ENCODE measurements at places on chromosomes 3 and 15. TPM values are rescaled to one million over a fixed set of nuclear protein-coding genes. Genes with fewer than 3 reads are reported as not detected.

DNA sequence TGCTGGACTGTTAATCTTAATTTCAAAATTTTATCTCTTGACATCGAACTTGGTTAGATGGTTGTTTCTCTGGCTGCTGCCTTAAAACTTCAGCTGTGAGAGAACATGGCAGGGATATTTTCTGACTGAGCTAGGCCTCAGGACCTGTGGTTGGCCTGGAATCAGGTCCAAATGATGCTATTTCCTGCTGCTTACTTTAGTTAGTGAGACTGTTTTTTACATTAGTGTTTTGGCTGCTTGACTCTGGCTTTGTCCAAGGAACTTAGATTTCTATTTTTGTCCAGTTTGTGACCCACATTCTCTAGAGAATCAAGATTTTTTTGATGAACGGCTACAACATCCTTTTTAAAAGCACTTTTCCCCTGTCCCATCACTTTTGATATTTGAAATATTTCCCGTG, 497.9 kb upstream of the SGO1 start:
- DNase-seq: no peak
- H3K36me3 ChIP-seq: no peaks in the 10 kb centered on the region
- H3K4me1 ChIP-seq: no peaks in the 10 kb centered on the region
- H3K4me3 ChIP-seq: no peak overlapping the region

- H3K36me3 ChIP-seq: no peaks in the 10 kb centered on the region
- DNase-seq: no peak
- peaks cover 26% of the 10 kb centered on the region for H3K27me3 ChIP-seq
- H3K4me3 ChIP-seq: no peak overlapping the region
These were observed 42.3 kb upstream of the FXR1 start for GRCh38 chr3:180870008-180870699.

DNA sequence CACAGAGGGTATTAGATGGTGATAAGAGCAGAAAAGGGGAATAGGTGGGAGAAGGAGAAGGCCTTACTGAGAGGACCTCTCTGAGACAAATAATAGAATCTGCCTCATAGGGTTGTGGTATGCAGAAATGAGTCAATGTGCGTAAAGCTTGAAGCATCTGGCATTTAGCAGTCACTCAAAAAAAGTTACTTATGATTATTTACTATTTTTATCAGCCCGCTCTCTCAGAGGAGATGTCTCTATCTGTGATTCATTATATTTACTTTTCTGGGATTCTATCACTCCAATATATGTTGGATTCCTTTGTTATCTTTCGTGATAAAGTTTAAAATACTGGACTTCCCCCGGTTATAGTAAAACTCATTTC, 4.6 kb upstream of the TM4SF1 start:
- H3K4me3 ChIP-seq: no peak overlapping the region
- peaks cover 3% of the 10 kb centered on the region for H3K4me1 ChIP-seq
- DNase-seq: no peak
- no peak overlapping the region for H3K27ac ChIP-seq
- H3K27me3 ChIP-seq: peaks cover 15% of the 10 kb centered on the region

GRCh38 chr3:143559296-143559695, 289.0 kb downstream of the SLC9A9 start:
- peaks cover 3% of the 10 kb centered on the region for H3K36me3 ChIP-seq
- no peaks in the 10 kb centered on the region for H3K4me1 ChIP-seq
- H3K4me3 ChIP-seq: no peak overlapping the region
- H3K27ac ChIP-seq: no peak overlapping the region
- no peak for DNase-seq
- no peaks in the 10 kb centered on the region for H3K27me3 ChIP-seq

DNA sequence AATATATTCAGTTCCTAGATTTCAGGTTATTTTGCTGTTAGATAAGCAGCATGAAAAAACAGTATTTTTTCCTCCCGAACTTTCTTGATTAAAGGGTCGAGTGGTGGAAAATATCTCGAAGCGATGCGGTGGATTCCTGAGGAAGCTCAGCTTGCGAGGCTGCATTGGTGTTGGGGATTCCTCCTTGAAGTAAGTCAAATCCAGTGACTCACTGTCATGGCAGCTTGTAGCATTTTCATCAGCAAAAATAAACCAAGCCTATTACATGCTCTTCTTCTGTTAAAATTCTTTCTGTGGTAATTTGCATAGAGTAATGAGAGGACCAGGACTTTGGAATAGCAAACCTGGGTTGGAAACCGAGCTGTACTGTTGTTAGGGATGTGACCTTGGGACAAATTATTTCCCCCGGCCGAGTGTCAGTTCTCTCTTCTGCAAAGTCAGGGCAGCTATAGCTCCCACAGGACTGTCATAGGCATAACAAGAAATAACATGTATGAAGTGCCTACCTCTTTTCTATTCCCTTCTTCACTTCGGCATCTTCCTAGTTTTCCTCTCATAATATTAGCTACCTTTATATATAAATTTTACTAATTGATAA, 75.6 kb downstream of the UBP1 start:
- DNase-seq: no peak
- peaks cover 21% of the 10 kb centered on the region for H3K27me3 ChIP-seq
- H3K36me3 ChIP-seq: no peaks in the 10 kb centered on the region
- H3K4me1 ChIP-seq: no peaks in the 10 kb centered on the region
- no peak overlapping the region for H3K4me3 ChIP-seq

DNA sequence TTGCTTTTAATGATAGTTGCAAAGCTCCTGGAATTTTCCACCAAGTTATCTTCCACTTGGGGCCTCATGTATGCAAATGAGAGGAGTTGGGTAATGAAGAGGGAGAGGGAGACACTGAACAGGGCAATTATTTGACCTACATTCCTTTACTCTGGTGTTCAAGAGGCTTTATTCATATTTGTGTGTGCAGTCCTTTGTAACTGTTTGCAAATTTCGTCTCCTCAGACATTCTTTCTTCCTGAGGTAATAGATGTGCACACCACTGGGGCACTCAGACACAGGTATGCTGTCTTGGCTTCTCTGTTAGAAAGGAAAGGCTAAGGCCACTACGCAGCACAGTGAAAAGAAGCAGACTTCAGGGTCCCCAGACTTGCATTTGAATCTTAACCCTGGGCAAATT, 189.7 kb upstream of the IL12A start:
- no peaks in the 10 kb centered on the region for H3K36me3 ChIP-seq
- no peak overlapping the region for H3K4me3 ChIP-seq
- H3K27me3 ChIP-seq: peaks cover 10% of the 10 kb centered on the region
- H3K27ac ChIP-seq: no peak overlapping the region
- DNase-seq: no peak

DNA sequence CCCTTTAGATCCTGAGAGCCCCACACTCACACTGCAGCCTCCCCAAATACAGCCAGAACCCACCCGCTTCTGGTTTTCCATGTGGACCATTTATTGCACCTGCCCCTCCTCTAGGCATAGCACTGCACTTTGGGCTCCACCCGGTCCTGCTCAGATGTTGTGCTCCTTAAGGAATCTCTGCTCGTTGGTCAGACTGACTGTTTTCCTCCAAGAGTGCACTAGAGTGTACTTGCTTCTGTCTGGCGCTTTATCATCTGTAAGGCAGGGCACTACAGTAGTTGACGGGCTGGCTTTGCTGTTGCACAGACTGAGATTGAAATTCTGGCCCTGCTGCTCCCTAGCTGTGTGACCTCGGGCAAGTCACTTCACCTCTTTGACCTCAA, 124.1 kb downstream of the CACNA1D start:
- DNase-seq: no peak
- H3K4me3 ChIP-seq: no peak overlapping the region
- H3K36me3 ChIP-seq: no peaks in the 10 kb centered on the region
- no peaks in the 10 kb centered on the region for H3K4me1 ChIP-seq
- no peak overlapping the region for H3K27ac ChIP-seq

DNA sequence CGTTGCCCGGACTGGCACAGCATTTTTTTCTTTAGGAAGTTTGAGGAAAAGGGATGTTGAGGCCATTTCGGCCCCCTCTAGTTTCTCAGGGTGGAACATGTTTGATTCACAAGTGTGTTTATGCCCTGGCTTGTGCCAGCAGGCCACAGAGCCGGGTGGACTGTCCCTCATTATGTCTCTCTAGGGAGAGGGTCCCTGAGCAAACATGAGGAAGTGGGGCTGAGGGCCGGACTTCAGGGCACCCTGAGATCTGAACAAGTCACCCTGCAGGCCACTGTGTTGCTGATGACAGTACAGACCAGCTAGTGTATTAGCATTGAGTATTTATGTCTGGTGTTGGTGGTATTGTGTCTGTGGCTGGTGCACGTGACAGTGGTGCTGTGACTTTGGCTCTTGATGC, 34.9 kb downstream of the RNU5B-1 start:
- peaks cover 4% of the 10 kb centered on the region for H3K4me1 ChIP-seq
- peaks cover 10% of the 10 kb centered on the region for H3K27me3 ChIP-seq

DNA sequence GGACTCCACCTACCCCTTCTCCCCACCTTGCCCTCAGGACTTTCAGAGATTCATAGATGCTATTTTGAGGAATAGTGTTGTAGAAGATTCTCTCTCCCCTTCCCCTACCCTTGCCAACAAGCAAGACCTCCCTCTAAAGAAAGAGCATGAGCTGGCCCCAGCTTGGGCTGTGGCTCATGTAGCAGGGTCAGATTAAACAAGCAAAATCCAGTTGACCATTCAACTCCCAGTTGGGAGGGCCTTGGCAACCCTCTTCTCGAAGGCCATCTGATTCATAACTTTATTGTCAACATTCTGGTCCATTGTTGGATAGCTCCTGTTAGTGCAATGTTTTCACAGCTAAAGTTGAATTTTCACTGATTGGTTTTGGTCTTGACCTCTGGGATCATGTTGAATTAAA, 41.1 kb downstream of the TNFAIP8L3 start:
- no peaks in the 10 kb centered on the region for H3K36me3 ChIP-seq
- peaks cover 16% of the 10 kb centered on the region for H3K27me3 ChIP-seq

GRCh38 chr3:14886101-14886500, 61.3 kb upstream of the NR2C2 start:
- peaks cover 51% of the 10 kb centered on the region for H3K4me1 ChIP-seq
- H3K27ac ChIP-seq: peak overlapping the region; percentile 56
- H3K27me3 ChIP-seq: peaks cover 13% of the 10 kb centered on the region
- H3K36me3 ChIP-seq: peaks cover 1% of the 10 kb centered on the region
- H3K4me3 ChIP-seq: no peak overlapping the region

DNA sequence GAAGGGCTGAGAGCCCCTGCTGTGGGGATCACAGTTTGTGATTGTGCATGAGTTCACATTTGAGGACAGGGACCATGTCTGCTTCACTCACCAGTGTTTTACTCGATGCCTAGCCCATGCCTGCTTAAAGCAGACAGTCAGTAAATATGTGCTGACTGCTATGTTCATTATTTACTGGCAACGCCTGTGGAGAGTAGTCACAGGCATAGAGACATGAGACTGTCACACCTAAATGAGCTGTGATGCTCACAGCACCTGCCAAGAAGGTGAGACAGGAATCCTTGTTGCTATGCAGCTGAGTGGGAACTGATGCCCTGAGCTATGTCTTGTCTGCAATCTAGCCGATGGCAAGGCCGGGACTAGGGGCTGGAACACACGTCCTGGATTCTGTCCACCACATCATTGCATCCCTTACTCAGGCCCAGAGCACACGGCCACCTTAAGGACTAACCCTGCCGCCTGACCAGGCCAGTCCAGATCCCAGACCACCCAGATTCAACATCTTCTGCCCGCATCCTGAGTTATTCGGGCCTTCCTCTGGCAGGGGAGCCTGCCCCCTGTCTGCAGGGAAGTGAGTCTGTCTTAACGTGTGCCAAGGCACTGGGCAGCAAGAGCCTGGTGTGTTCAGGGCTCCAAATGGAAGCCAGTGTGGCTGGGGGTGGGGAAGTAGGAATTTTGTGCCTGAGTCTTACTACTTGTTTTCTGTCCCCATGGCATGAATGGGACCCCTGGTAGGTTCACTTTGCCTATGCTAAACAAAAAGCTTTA, 44.8 kb downstream of the FGD5 start:
- no peaks in the 10 kb centered on the region for H3K36me3 ChIP-seq
- peaks cover 9% of the 10 kb centered on the region for H3K27me3 ChIP-seq
- no peak for DNase-seq
- no peaks in the 10 kb centered on the region for H3K4me1 ChIP-seq

DNA sequence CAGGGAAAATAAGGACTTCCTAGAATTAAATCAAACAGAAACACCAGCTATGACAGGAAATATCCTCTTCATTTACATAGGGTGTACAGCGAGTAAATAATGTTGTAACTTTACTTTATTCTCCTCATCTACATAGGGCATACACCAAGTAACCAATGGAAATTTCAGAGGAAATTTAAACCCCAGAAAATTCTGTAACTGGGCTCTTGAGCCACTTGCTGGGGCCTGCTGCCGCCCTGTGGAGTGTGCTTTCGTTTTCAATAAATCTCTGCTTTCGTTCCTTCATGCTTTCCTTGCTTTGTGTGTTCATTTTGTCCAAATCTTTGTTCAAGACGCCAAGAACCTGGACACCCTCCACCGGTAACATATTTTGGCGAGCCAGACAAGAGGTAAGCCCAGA, 990.4 kb upstream of the CADM2 start:
- no peak for DNase-seq
- H3K4me3 ChIP-seq: no peak overlapping the region
- no peak overlapping the region for H3K27ac ChIP-seq

- H3K27ac ChIP-seq: no peak overlapping the region
- DNase-seq: peak; percentile 58
- H3K4me3 ChIP-seq: no peak overlapping the region
- no peaks in the 10 kb centered on the region for H3K36me3 ChIP-seq
- peaks cover 13% of the 10 kb centered on the region for H3K27me3 ChIP-seq
- peaks cover 17% of the 10 kb centered on the region for H3K4me1 ChIP-seq
These were observed 82.6 kb upstream of the GCNT3 start for GRCh38 chr15:59528961-59529402.

DNA sequence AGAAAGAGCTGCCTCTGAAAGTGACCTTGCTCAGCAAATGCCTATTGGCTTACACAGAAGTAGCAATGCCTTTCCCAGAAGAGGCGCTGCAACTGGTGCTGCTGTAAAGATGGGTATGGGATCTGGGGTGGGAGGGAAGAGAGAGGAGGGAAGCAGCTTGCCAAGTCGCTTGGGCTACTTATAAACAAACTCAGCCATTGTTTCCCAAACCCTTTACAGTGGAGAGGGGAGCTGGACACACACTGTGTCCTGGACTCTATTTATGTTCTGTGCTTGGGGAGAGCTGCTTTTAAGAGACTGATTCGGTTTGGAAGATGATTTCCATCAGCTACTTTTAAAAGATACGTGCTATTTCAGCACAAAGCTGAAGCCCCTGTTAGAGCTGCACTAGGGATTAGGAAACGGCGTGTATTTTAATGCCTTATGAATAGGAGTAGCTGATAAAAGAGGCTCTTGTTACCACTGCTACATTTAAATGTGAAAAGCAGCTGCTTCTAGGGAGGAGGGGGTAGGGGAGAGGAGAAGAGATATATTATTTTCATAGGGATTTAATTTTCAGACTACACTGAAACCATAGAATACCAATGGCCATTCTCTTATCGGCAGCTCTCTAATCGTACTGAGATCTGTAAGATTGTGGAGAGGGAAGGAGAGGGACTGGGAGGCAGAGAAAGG, 440.6 kb downstream of the MCTP2 start:
- H3K27ac ChIP-seq: no peak overlapping the region
- peaks cover 12% of the 10 kb centered on the region for H3K27me3 ChIP-seq
- no peaks in the 10 kb centered on the region for H3K36me3 ChIP-seq
- no peaks in the 10 kb centered on the region for H3K4me1 ChIP-seq

The SLC51A gene
- not detected for total RNA-seq

The GABRB3 gene
- total RNA-seq: not detected

The DUOXA1 gene
- total RNA-seq: 0.68 TPM

The RAD18 gene
- total RNA-seq: 30.9 TPM

The GRK7 gene
- not detected for total RNA-seq

The FBXW12 gene
- total RNA-seq: not detected

The ALDH1A3 gene
- not detected for total RNA-seq

The CELSR3 gene
- 16.2 TPM for total RNA-seq

Measured in activated naive CD8-positive, alpha-beta T cell treated with anti-CD3 and anti-CD28 coated beads, Interleukin-2, amount 10 ng/mL, durations not matched to agents 7 days and 5 days (primary cell).